Activated CD4-positive, alpha-beta T cell treated with anti-CD3 and anti-CD28 coated beads for 48 hours (primary cell): ENCODE measurements at places on chromosomes 12 and 14.
A peak's percentile ranks its signal among the peaks of the same experiment; 100 is the strongest.

DNA sequence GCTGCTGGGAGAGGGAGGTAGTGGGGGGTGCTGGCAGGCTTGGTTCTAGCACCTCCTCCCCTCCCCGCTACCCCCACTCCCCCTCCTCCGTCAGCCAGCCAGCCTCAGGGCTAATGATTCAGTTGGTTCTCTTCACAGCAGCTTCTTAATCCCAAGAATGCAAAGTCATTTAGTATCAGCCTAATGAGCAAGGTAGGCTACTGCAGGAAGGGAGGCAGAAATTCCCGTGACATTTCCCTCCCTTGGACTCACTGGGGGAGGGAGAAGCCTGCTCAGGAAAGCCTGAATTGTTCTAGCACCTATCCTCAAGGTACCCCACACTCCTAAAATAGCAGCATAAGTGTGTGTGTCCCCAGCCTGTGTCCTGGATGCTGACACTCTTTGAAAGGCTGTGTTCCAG lies 29.8 kb downstream of the ITPK1 start:
- DNase-seq, result no peak

GRCh38 chr14:104985675-104986486 lies at the start of gene CLBA1:
Gene CLBA1 (plus strand): TSS chr14:104985788. CDS start chr14:104986432, 644 bp downstream.
- peak; percentile 90 for DNase-seq

DNA sequence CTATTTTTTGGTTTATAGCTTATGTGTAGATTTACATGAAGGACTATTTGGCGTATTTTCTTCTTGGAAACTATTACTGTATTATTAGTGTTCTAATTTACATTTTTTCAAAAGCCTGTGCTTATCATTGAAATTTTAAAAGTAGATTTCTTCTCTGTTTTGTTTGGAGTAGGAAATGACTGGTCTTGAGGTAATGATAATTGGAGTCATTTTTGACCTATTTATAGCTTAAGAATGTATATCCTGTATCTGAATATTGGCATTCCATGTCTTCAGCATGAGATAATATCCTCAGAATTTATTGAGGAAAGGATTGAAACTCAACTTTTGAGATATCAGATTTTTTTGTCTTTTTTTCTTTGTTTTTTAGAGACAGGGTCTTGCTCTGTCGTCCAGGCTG lies 193.4 kb downstream of the ERC1 start:
- DNase-seq, result no peak

GRCh38 chr12:95259368-95259767 lies 41.8 kb downstream of the VEZT start:
- DNase-seq, result no peak

- DNase-seq, result no peak
Measured at GRCh38 chr12:8677362-8677761, 14.7 kb upstream of the MFAP5 start.

GRCh38 chr14:101732118-101732517 lies 29.4 kb upstream of the PPP2R5C start:
- no peak for DNase-seq

DNA sequence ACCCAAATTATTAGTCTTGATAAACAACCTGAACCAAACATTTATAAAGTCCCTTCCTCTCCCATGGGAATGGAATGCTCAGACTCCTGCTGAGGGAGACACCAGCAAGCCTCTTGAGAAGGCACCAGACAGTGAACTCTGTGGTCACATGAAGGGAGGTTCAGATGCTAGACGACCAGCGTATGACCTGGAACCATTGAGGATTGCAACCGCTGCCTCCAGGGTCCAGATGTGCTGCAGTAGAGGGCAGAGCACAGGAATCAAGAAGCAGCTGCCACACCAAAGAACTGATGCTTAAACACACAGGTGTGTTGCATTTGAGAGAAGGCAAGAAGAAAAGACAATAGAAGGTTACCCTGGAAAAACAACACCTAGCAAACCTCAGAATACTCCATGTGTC lies 592.4 kb downstream of the AACS start:
- DNase-seq, result no peak

DNA sequence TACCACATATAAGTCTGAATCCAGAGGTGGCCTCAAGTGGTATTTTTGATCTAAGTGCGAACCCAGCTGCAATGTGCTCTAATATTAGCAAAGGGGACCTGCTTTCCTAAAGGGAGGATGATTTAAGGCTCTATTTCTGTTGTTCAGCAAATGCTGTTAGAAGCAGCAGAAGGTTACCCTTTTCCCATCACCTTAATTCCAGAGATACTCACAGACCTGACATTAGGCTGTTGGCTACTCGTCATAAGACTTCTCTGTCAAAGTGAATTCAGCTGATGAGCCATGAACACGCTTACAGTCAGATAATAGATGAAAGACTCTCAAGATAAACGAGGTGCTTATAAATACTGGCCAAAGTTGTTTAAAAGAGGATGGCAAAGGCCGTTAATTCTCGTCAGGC lies 308.7 kb upstream of the DDHD1 start:
- DNase-seq, result no peak

DNA sequence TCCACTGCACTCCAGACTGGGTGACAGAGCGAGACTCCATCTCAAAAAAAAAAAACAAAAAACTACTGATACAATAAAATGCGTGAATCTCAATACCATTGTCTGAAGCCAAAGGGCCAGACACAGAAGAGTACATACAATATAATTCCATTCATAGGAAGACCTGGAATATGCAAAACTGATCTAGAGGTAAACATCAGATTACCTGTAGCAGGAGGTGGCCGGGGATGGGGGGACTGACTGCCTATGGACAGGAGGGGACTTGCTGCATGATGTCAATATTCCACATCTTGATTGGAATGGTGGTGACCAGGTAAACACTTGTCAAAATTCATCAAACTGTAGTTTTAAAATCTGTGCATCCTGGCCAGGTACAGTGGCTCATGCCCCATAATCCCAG lies 12.5 kb upstream of the FIGNL2 start:
- DNase-seq, result no peak

DNA sequence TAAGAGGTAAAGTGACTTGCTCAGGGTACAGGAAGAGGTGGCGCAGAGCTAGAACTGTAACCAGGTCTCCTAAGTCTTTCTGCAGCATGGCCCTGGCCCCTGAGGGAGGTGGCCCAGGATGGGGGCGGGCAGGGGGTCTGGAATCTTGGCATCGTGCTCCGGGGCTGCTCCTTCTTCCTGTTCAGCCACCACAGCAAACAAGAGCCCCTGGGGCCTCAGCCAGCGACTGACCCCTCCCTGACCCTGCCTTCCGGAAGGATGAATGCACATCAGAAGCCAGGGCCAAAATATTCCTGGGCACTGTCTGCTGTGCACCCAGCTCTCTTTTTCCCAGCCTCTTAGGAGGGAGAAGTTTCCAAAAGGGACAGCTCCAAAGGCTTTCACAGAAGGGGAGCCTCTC lies 242.8 kb downstream of the DPF3 start:
- no peak for DNase-seq

DNA sequence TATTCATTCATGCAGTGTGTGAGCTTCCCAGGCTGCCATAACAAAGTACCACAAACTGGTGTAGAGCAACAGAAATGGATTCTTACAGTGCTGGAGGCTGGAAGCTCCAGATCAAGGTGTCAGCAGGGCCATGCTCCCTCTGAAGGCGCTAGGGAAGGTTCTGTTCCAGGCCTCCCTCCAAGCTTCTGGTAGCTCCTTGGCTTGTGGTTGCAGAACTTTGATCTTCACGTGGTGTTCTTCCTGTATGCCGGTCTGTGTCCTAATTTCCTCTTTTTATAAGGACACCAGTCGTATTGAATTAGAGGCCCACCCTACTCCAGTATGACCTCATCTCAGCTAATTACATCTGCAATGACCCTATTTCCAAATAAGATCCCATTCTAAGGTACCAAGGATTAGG lies 3.1 kb downstream of the OTUB2 start:
- DNase-seq, result no peak

GRCh38 chr12:120659151-120659525 lies 18.7 kb downstream of the CABP1 start:
- DNase-seq, result no peak

- no peak for DNase-seq
Measured at GRCh38 chr12:63305901-63306875, 155.2 kb upstream of the AVPR1A start.

DNA sequence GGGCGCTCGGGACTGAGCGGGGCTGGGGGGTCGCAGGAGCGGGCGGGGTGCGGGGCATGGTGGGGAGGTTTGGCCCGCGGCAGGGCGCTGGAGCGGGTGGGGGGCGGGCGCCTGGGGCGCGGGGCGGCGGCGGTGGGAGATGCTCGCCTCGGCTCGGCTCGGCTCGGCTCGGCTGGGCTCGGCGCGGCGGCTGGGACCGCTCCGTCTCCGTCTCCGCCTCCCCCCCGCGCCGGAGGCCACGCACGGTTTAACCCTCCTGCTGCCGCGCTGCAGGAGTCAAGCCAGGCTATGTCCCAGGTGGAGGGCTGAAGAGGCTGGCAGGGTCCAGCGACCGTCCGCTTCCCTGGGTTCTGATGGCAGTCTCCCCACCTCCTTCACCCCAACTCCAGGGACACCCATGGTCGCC lies at the start of gene PIANP:
Gene PIANP, minus strand, starts transcription at position 170 of the 406 bp plus-strand sequence. CDS start 2,754 bp downstream, outside the sequence.
- peak; percentile 62 for DNase-seq

DNA sequence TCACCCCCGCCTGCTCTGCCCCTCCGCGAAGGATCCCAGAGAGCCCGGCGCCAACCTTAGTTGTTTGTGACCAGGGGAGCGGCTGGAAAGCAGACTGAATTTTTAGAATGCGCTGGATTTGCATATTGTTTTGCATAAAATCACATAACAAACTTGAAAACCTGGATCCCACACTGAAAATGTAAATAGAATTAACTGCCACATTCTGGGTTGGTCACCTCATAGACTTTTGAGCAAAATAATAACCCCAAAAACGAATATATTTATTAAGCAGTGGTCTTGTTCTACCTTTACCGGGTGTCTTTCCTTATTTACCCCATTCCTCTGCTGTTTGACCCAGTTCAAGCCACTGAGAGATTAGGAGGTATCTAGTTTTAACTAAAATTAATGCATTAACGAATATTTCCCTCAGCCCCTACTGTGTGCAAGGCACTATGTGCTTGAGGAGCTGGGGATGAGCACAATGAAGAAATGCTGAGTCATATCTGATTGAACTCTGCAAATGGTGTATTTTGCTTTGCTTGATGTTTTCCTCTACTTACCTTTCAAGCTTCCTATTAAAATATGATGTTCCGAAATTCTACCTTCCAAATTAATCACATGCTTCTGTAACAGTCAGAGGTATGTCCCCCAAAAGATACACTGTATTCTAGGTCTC lies 438 bp upstream of the EGLN3 start:
- DNase-seq, result no peak

DNA sequence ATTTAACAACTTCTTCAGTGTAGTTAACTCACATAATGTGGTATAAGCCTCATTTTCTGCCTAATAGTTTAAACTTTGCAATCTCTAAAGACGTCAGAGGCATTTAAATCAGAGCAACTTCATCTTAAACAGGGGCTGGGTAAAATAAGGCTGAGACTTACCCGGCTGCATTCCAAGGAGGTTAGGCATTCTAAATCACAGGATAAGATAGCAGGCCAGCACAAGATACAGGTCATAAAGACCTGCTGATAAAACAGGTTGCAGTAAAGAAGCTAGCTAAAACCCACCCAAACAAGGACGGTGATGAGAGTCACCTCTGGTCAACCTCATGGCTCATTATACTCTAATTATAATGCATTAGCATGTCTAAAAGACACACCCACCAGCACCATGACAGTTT lies 115.6 kb upstream of the PKP2 start:
- no peak for DNase-seq

- no peak for DNase-seq
Measured at GRCh38 chr12:114018669-114019068, 52.5 kb upstream of the RBM19 start.

GRCh38 chr14:73744175-73744867 lies 30.1 kb upstream of the PNMA1 start:
- no peak for DNase-seq

GRCh38 chr12:132475304-132476037 lies 14.5 kb upstream of the FBRSL1 start:
- DNase-seq, result no peak

GRCh38 chr14:39369029-39369428 lies 63.2 kb downstream of the FBXO33 start:
- no peak for DNase-seq

DNA sequence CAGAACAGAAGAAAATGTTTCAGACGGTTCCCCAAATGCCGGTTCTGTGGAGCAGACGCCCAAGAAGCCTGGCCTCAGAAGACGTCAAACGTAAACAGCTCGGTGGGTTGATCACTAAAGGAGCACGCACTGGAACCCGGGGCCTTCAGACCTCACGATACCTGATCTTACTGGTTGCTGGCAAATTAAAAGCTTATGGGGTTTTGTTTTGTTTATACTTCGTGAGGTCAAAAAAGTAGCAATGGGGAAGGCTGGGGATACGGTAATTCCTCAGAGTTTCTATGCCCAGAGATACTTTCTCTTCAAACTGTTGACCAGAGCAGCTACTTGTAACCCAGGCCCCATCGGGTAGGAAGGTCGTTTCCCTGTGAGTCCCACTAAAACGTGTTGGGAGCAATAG lies 1.7 kb downstream of the CDKN1B start:
- peak; percentile 49 for DNase-seq

GRCh38 chr12:131090274-131091210 lies 136.8 kb downstream of the ADGRD1 start:
- no peak for DNase-seq

DNA sequence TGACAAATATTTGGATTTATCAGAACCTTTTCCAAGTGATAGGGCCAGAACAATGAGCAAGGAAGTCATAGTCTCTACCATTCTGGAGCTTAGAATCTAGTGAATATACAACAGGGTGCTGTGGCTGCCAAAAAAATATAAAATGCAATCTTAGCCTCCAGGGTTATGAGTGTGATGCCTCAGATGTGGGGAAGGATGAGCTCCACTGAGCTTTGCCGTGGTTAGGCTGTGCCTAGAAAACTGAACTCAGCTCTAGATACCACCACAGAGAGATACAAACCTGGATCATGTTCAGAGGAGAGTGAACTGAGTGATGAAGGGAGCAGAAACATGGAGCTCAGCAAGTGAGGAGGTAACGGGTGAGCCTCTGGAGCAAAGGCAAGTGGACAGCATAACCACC lies 138.1 kb upstream of the HIF1A start:
- DNase-seq, result no peak

DNA sequence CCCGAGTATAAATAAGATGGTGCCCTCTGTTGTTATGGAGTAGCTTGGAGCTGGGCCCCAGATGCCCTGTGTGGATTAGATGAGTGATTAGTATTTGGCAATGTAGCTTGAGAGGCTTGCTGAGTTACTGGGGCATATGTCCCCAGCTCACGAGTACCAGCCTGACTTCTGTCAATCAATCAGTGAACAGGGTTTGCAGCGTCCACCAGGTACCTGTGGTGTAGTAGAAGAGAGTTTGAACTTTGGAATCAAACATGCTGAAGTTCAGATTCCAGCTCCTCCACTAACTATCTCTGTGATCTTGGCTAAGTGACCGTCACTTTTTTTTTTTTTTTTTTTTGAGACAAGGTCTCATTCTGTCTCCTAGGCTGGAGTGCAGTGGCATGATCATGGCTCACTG lies 11.6 kb upstream of the TCL1B start:
- DNase-seq, result no peak

- no peak for DNase-seq
Measured at GRCh38 chr12:94285943-94286582, 137.7 kb downstream of the PLXNC1 start.

DNA sequence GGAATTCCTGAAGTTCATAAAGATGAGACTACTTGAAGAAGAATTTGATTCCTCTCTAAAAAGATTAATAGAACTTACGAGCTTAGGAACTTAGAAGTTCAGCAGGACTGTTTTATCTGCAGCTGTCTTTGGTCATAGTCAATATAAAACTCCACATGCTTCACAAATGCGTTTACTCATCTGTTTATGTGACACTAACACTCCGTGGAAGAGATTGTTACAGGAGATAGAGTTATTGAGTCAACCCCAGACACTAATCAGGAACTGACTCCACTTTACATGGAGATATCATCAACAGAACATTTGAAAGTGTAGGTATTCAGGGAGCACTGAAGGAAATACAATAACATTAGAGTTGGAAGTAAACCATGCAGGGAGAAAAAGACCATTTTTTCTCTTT lies 92.8 kb downstream of the LRFN5 start:
- no peak for DNase-seq
